ENCODE measurements at places on chromosomes 12 and 14.

GRCh38 chr12:53344824-53345485, 8.8 kb upstream of the SP7 start:
- peak overlapping the region; percentile 66 for H3K4me3 ChIP-seq
- no peak overlapping the region for H3K27ac ChIP-seq
- peaks cover 15% of the 10 kb centered on the region for H3K4me1 ChIP-seq
- H3K36me3 ChIP-seq = no peaks in the 10 kb centered on the region
- peaks cover 2% of the 10 kb centered on the region for H3K27me3 ChIP-seq

DNA sequence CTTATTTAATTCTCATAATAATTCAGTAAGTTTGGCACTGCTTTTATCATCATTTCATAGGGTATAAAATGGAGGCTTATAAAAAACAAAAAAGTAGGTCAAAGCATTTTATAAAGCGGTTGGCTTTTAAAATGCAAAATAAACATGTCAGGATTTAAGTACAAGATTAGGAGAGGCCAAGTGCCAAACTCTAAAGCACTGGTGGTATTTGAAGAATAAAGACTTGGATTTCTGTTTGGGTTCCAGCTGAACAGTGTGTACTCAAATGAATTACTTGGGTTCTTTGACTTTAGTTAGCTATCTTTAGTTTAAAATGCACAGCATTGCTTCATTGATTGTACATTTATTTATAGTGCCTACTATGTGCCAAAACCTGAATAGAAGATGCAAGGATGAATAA, 966.6 kb upstream of the SEL1L start:
- no peak overlapping the region for H3K27ac ChIP-seq
- DNase-seq = no peak
- H3K36me3 ChIP-seq = no peaks in the 10 kb centered on the region
- H3K4me3 ChIP-seq = no peak overlapping the region

GRCh38 chr12:9951026-9951675, 19.0 kb upstream of the CLEC2A start:
- H3K36me3 ChIP-seq = no peaks in the 10 kb centered on the region
- H3K27me3 ChIP-seq = no peaks in the 10 kb centered on the region
- peak; percentile 27 for DNase-seq
- H3K4me1 ChIP-seq = peaks cover 17% of the 10 kb centered on the region
- no peak overlapping the region for H3K4me3 ChIP-seq

DNA sequence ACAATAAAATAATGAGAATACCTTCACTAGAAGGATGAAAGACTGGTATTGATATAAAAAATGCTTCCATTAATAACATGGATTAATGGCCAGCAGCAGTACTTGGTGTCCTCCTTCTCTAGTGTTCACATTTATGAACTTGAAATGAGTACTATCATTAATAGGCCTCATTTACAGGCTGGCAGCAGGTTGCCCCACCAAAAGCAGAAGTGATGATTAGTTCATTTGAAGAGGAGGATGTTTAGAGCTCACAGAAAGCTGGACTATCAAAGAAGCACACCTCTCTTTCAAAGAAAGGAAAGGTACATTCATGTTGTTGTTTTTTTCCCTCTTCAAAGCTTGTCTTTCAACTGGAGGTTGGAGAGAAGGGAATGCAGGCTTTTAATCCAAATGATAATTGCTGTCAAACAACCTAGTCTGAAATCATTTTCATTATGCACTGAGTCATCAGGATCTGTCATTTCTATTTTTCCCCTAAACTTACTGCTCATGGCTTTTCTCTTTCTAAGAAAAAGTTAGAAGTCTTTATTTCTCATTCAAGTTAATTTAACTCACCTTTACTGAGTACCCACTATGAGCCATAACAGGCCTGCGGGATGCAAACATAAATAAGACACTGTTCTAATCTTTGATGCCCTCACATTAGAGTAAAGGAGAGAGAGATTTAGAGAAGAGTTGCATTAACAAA, 157.9 kb upstream of the GRIP1 start:
- no peaks in the 10 kb centered on the region for H3K27me3 ChIP-seq
- no peaks in the 10 kb centered on the region for H3K4me1 ChIP-seq
- H3K27ac ChIP-seq = no peak overlapping the region
- no peak overlapping the region for H3K4me3 ChIP-seq

GRCh38 chr12:87820524-87821202, 208.5 kb downstream of the C12orf50 start:
- DNase-seq = no peak
- H3K36me3 ChIP-seq = no peaks in the 10 kb centered on the region
- H3K4me3 ChIP-seq = no peak overlapping the region
- H3K27ac ChIP-seq = no peak overlapping the region

- no peaks in the 10 kb centered on the region for H3K4me1 ChIP-seq
- no peak overlapping the region for H3K4me3 ChIP-seq
- no peak overlapping the region for H3K27ac ChIP-seq
- H3K36me3 ChIP-seq = no peaks in the 10 kb centered on the region
- DNase-seq = no peak
- no peaks in the 10 kb centered on the region for H3K27me3 ChIP-seq
Measured at GRCh38 chr14:50171895-50172294, 55.5 kb upstream of the VCPKMT start.

DNA sequence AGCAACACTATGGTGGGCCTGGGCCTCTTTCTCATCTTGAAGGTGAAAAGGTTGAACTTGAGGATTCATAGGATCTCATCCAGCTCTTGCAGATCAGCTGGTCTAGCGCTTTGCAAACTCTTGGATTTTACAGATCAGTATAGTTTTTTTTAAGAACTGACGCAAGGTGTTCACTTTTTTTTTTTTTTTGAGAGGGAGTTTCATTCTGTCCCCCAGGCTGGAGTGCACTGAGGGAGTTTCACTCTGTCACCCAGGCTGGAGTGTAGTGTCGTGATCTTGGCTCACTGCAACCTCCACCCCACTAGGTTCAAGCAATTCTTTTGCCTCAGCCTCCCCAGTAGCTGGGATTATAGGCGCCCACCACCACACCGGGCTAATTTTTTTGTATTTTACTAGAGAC, 20.4 kb upstream of the LGMN start:
- no peak for DNase-seq
- H3K4me1 ChIP-seq = peaks cover 5% of the 10 kb centered on the region

DNA sequence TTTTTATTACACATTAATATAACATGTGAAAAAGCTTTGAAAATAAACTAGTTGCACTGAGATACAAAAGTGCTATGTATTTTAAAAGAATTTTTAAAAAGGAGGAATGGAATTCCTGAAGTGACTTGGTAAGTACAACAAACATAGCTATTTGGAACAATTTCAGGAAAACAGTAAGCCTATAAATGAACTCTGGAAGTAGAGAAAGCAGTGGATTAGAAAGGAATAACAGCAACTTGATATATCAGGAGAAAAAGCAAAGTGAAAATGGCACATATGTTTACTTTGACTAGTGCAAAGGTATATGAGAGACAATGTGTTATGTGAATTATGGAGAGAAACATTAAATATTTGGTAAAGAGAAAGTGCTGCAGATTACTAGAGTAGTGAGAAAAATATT, 811.7 kb downstream of the C12orf50 start:
- DNase-seq = no peak

GRCh38 chr12:88490425-88490824, 89.8 kb downstream of the KITLG start:
- no peak overlapping the region for H3K27ac ChIP-seq
- DNase-seq = no peak
- no peaks in the 10 kb centered on the region for H3K27me3 ChIP-seq
- no peaks in the 10 kb centered on the region for H3K4me1 ChIP-seq
- no peak overlapping the region for H3K4me3 ChIP-seq
- no peaks in the 10 kb centered on the region for H3K36me3 ChIP-seq

GRCh38 chr12:121960541-121960940, 42.1 kb downstream of the CFAP251 start:
- no peaks in the 10 kb centered on the region for H3K4me1 ChIP-seq
- no peak overlapping the region for H3K4me3 ChIP-seq
- no peak for DNase-seq
- no peaks in the 10 kb centered on the region for H3K27me3 ChIP-seq

- no peak overlapping the region for H3K27ac ChIP-seq
- DNase-seq = no peak
- H3K36me3 ChIP-seq = no peaks in the 10 kb centered on the region
- H3K4me1 ChIP-seq = no peaks in the 10 kb centered on the region
Measured at GRCh38 chr12:94689646-94690036, 39.3 kb upstream of the TMCC3 start.

- no peak overlapping the region for H3K27ac ChIP-seq
- no peaks in the 10 kb centered on the region for H3K27me3 ChIP-seq
- H3K4me1 ChIP-seq = no peaks in the 10 kb centered on the region
- H3K4me3 ChIP-seq = no peak overlapping the region
Measured at GRCh38 chr12:127306604-127307215, 960.3 kb upstream of the TMEM132C start.

GRCh38 chr14:104977008-104977680, 1.0 kb downstream of the AHNAK2 start:
- no peak for DNase-seq
- H3K4me1 ChIP-seq = peaks cover 23% of the 10 kb centered on the region
- H3K27me3 ChIP-seq = peaks cover 25% of the 10 kb centered on the region
- no peak overlapping the region for H3K4me3 ChIP-seq

DNA sequence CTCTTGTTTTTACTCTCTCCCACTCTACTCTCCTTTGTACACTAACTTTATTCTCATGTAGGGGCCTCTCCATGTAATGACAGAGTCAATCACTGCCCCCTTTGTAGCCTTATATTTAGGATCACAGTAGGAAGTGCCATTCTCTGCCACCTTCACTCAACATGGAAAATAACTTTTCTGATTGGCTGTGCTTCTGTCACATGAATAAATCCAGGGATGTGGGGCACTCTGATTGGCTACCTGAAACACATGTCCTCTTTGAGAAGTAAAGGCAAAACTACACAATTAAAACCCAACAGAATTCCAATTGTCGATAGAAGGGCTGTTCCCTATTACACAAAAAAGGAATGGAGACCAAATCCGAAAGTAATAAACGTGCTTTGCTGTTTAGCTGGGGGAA, at the start of gene RNASE9:
TSS of gene RNASE9 (minus strand) at position 87 of the 400 bp plus-strand sequence.
- H3K27ac ChIP-seq = no peak within 1 kb of the TSS
- no peak for DNase-seq
- H3K4me3 ChIP-seq = no peak within 1 kb of the TSS
- no peaks in the 10 kb centered on the region for H3K27me3 ChIP-seq
- H3K36me3 ChIP-seq = no peaks in the 10 kb centered on the region

- peaks cover 3% of the 10 kb centered on the region for H3K27me3 ChIP-seq
- no peak overlapping the region for H3K27ac ChIP-seq
- DNase-seq = no peak
Measured at GRCh38 chr12:106018286-106018685, 120.5 kb downstream of the NUAK1 start.

DNA sequence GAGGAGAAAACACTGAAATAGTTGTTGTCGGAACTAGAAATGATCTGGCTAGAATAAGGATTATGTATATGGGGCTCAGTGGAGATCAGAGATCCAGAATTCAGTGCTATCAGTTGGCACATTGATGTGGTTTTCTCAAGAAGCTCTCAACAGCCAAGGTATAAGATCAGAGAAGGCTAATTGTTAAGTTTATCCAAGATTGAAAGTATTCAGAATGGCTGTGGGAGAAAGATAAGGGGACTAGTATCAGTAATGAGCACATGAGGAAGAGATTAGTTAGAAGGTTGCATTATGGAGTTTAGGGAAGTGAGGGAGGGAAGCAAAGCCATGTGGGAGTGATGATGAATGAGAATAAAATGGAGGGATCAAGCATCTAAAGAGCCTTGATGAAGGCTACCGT, 128.1 kb upstream of the MIS18BP1 start:
- H3K4me1 ChIP-seq = no peaks in the 10 kb centered on the region
- DNase-seq = no peak
- no peak overlapping the region for H3K4me3 ChIP-seq
- H3K36me3 ChIP-seq = no peaks in the 10 kb centered on the region
- no peak overlapping the region for H3K27ac ChIP-seq

DNA sequence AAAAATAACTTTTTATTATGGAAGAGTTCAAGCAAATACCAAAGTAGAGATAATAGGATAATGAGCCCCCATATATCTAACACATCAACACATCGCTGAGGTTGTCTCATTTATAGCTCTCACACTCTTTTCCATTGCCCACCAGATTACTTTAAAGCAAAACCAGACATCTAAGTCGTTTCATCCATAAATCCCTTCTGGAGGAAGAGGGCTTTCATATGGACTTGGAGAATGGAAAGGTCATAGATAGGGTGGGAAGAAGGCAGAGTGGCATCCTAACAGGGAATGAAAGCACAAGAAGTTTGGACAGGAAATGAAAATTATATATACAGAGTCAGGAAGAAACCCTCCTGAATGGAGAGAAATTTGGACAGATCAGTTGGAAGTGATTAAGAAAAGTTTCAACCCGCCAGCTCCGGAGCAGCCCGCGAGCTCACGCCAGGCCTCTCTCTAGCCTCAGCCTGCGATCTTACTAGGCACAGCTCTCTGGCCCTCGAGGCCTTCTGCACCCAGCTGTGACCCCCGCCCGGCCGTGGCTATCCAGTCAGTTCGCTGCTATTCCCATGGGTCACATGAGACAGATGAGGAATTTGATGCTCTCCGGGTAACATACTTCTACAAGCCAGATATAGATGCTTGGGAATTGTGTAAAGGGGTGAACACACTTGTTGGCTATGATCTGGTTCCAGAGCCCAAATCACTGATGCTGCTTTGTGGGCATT, 48.4 kb upstream of the NID2 start:
- H3K4me3 ChIP-seq = no peak overlapping the region
- no peaks in the 10 kb centered on the region for H3K36me3 ChIP-seq
- DNase-seq = no peak
- no peaks in the 10 kb centered on the region for H3K4me1 ChIP-seq
- no peaks in the 10 kb centered on the region for H3K27me3 ChIP-seq
- no peak overlapping the region for H3K27ac ChIP-seq

- no peak for DNase-seq
- peaks cover 22% of the 10 kb centered on the region for H3K27me3 ChIP-seq
- no peaks in the 10 kb centered on the region for H3K36me3 ChIP-seq
- H3K4me1 ChIP-seq = peaks cover 4% of the 10 kb centered on the region
- no peak overlapping the region for H3K4me3 ChIP-seq
Measured at GRCh38 chr14:99737956-99738667, 54.0 kb downstream of the CYP46A1 start.

DNA sequence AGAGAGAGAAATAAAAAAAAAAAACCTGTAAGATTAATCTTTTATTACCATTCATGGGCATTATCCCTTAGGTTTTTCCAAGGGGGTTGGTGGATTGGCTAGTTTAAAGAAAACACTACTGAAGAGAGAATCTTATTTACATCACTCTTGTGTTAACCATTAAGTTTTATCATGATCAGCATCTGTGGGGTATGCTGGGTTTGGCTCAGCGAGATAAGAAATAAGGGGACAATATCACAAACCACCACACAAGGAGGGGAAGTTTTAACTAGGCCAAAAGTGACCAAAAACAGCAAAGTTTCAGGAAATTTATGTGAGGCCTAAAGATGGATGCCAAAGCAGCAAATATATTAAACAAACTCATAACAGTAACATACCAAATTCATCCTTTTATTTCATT, 548.6 kb downstream of the SLC16A7 start:
- no peak overlapping the region for H3K4me3 ChIP-seq
- H3K4me1 ChIP-seq = no peaks in the 10 kb centered on the region
- no peaks in the 10 kb centered on the region for H3K27me3 ChIP-seq
- no peak for DNase-seq
- H3K36me3 ChIP-seq = no peaks in the 10 kb centered on the region
- H3K27ac ChIP-seq = no peak overlapping the region
